Ovary (tissue), 10 donors: ENCODE measurements at places on chromosomes 6 and 20.
A peak's percentile ranks its signal among the peaks of the same experiment; 100 is the strongest.

DNA sequence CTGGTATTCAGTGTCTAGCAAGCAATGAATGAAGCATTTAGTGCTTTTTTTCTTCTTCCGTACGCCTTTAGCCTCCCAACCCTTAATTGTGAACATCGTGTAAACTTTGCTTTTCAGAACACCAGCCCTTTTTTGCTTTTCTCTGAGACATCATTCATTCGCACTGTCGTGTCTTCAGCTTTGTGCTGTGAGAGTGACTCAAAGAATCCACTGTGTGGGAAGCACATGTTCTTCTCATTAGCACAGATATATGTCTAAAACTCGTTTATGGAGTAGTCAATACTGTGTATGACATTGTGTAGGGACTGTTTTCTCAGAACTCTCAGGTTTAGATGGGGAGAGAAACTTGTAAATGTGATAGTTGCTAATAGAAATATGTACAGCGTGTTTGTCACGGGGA is 279.1 kb downstream of the FARS2 start:
- no peak for DNase-seq

GRCh38 chr6:51790946-51791345 is 296.5 kb downstream of the PKHD1 start:
- no peak for DNase-seq

- no peak for DNase-seq
Measured at GRCh38 chr6:37149745-37150144, 20.2 kb upstream of the PIM1 start.

GRCh38 chr6:33854572-33855030 is 50.8 kb upstream of the MLN start:
- peak; percentile 23 for DNase-seq

GRCh38 chr20:5221061-5221430 is 94.2 kb downstream of the CDS2 start:
- no peak for DNase-seq

- DNase-seq = no peak
Measured at GRCh38 chr20:57332105-57333089, 2.8 kb downstream of the SPO11 start.

DNA sequence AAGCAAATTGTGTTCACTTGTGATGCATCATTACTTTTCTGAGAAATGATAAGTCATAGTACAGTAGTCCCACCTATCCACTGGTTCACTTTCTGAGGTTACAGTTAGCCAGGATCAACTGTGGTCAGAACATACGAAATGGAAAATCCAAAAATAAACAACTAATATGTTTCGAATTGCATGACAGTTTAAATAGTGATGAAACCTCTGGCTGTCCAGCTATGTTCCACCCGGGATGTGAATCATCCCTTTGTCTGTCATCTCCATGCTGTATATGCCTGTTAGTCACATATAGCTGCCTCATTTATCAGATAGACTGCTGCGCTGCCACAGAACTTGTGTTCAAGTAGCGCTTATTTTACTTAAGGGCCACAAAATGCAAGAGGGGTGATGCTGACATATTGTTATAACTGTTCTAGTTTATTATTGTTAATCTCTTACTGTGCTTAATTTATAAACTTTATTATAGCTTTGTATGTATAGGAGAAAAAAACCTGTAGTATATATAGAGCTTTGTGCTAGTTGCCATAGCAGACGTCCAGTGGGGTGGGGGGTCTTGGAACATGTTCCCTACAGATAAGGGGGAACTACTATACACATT is 29.2 kb downstream of the AFDN start:
- DNase-seq = no peak

GRCh38 chr6:41167173-41167963 is 4.5 kb upstream of the TREM2 start:
- no peak for DNase-seq

GRCh38 chr6:92459606-92460005 is 959.8 kb downstream of the EPHA7 start:
- DNase-seq = no peak

DNA sequence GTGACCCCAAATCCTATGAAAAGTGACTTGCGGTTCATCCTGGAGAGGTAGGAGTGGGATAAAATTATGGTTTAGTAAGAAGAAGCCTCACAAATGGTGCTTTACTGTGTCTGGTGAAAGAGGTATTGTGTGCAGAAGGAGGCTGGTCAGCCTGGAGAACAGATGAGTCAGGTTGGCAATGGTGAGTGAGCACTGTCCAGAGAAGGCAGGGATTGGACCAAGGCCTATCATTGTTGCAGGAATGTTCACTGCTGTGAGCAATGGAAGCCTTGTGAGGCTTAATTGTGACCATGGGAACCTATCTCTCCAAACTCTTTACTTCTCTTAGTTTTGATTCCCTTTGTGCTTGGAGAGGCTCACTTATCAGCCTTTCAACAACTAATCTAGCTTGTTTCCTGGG is 89.0 kb upstream of the KCNK16 start:
- no peak for DNase-seq

GRCh38 chr6:132310921-132311320 is 90.4 kb downstream of the MOXD1 start:
- DNase-seq = no peak

GRCh38 chr6:44052419-44053023 is 74.7 kb downstream of the MRPL14 start:
- no peak for DNase-seq

DNA sequence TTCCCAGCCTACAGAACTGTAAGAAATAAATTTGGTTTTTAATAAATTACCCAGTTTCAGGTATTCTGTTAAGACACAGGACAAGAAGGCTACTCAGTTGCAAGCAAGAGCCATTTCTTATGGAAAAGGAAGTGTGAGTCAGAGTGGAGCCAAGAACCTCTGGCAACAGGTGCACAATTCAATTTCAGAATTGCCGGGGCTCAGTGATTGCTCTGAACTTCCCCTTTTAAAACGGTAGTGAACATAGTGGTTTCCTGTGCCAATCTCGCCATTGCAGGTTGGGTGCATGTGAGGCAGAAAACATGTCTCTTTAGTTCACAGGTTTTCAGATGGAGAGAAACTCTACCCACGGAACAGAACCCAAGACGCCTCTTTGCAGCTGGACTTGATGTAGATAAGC is 16.4 kb downstream of the PIGT start:
- no peak for DNase-seq

GRCh38 chr20:46581391-46581790 is 30.9 kb upstream of the OCSTAMP start:
- DNase-seq = no peak

GRCh38 chr20:872855-873520 is 39.5 kb downstream of the FAM110A start:
- DNase-seq = no peak
